Sigmoid colon (tissue), 7 donors: ENCODE measurements at places on chromosomes 12 and 14. TPM values are rescaled to one million over a fixed set of nuclear protein-coding genes. Genes with fewer than 3 reads are reported as not detected.

DNA sequence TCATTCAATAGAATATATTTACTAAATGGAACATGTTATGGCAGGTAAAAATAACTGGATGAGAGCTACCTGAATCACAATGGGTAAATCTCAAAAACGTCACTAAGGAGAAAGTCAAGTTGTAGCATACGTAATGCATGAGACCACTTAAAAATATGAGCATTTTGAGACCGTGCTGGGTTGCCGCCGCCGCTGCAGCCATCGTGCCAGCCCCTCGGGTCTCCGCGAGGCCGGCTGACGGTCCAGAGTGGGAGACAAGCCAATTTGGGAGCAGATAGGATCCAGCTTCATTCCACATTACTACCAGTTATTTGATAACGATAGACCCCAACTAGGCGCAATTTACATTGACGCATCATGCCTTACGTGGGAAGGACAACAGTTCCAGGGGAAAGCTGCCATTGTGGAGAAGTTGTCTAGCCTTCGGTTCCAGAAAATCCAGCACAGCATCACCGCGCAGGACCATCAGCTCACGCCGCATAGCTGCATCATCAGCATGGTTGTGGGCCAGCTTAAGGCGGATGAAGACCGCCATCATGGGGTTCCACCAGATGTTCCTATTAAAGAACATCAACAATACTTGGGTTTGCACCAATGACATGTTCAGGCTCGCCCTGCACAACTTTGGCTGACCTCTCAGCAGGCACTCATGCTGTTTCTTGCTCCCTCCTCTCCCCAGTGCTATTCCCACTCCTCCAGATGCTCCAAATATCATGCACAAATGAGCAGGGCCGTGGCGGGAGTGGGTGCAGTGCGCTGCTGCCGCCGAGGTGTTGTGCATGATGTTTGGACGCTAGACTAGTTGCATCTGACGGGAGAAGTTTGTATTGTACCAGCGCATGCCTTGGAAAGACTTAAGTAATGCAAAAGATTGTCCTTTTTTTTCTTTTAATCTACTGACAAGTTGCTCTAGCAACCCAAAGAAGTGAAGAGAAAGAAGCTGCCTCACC is 6.3 kb upstream of the BRMS1L start:
- no peak overlapping the region for H3K27ac ChIP-seq
- no peaks in the 10 kb centered on the region for H3K36me3 ChIP-seq
- DNase-seq, result no peak
- H3K4me1 ChIP-seq, result no peaks in the 10 kb centered on the region

DNA sequence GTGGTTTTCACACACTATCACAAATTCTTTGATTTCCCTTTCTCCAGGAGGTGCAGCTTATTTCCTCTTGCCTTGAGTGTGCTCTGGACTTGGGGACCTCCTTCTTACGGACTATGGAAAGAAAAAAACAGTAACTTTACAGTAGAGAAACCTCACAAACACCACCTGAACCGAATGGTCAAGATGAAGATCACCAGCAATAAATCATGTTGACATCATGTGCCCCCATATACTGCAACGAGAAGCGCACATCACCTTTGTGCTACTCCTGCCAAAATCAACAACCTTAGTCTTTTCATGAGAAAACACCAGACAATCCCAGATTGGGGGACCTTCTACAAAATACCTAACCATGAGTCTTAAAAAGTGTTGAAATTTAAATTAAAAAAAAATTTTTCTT is 13.3 kb upstream of the NYNRIN start:
- no peaks in the 10 kb centered on the region for H3K36me3 ChIP-seq
- no peak overlapping the region for H3K4me3 ChIP-seq
- H3K27me3 ChIP-seq, result no peaks in the 10 kb centered on the region
- H3K27ac ChIP-seq, result no peak overlapping the region

DNA sequence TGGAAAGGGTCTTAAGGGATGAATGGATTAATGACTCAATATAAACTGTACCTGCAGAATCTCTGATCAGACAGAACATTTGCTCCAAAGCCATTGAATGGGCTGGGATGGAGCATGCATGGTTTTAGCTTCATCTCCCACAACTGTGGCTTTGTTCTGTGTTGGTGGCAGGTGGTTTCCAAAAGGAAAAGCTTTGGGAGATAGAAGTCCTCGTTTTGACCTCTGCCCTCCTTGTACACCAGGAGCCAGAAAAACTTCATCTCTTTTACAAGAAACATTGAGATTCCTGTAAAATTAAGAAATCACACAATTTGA is 39.5 kb downstream of the GPR65 start:
- DNase-seq, result no peak
- H3K27me3 ChIP-seq, result no peaks in the 10 kb centered on the region
- H3K36me3 ChIP-seq, result no peaks in the 10 kb centered on the region
- no peaks in the 10 kb centered on the region for H3K4me1 ChIP-seq

DNA sequence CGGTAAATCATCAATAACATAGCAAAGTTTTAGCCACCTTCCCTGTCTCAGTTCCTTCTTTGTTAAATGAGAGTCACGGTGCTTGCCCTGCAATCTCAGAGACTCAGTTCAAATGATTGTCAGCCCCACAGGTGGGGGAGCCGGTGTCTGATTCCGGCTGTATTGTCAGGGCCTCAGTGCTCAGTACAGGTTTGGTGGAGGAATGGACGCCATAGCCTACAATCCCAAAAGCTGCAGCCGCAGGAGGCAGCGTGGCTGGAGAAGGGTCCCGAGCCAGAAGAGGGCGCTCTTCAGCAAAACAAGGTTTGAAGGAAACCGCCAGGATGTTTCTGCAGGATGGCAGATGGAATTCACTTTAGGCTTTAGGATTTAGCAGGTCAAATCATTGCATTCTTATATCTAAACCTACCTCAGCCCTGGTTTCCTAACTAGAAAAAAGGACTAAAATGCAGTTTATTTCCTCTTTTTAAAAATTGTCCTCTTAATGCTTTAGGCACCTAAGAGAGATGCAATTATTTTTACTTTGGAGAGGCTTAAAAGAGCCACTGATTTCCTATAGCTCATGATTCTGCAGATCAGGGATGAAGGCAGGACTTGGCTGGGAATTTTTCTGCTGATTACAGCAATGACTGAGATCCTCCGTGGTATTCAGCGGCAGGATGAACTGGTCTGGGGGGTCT is 29.2 kb downstream of the FOS start:
- H3K4me1 ChIP-seq, result no peaks in the 10 kb centered on the region
- DNase-seq, result peak; percentile 93
- H3K4me3 ChIP-seq, result no peak overlapping the region
- no peaks in the 10 kb centered on the region for H3K27me3 ChIP-seq
- H3K27ac ChIP-seq, result no peak overlapping the region

DNA sequence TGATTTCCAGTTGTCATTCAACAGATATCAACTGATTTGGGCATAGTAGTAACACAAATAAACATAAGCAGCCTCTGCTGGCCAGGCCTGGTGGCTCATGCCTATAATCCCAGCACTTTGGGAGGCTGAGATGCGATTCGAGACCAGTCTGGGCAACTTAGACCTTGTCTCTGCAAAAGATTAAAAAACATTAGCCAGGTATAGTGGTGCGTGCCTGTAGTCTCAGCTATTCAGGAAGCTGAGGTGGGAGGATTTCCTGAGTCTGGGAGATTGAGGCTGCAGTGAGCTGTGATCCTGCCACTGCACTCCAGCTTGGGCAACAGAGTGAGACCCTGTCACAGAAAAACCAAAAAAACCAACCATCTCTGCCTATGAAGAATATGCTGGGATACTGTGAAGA is 7.1 kb downstream of the METAP2 start:
- H3K4me3 ChIP-seq, result no peak overlapping the region
- H3K27me3 ChIP-seq, result no peaks in the 10 kb centered on the region
- peak overlapping the region; percentile 23 for H3K27ac ChIP-seq
- H3K4me1 ChIP-seq, result peaks cover 20% of the 10 kb centered on the region
- H3K36me3 ChIP-seq, result peaks cover 3% of the 10 kb centered on the region

DNA sequence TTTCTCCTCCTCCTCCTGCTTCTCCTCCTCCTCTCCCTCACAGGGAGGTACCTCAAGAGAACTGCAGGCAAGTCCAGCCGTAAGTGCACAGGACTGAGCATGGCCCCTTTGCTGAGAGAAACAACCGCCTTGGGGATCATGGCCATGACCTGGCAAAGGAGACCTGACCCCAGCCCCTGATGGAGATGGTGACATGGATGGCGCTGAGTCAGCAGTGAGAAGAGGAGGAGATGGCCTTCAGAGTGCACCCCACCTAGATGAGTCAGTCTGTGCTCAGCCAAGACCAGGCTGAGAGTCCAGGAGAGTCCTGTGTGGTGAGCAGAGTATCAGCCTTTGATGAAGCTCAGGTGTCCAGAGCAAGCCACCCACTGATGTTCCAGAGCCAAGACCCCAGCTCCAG is 36.4 kb downstream of the MEG3 start:
- peaks cover 15% of the 10 kb centered on the region for H3K27me3 ChIP-seq
- no peak overlapping the region for H3K27ac ChIP-seq
- DNase-seq, result peak; percentile 61

- no peaks in the 10 kb centered on the region for H3K27me3 ChIP-seq
- no peak for DNase-seq
- H3K4me1 ChIP-seq, result no peaks in the 10 kb centered on the region
- no peak overlapping the region for H3K27ac ChIP-seq
Observed at GRCh38 chr12:125454786-125455480, 389.7 kb downstream of the AACS start.

- no peaks in the 10 kb centered on the region for H3K27me3 ChIP-seq
- no peaks in the 10 kb centered on the region for H3K4me1 ChIP-seq
- no peaks in the 10 kb centered on the region for H3K36me3 ChIP-seq
- no peak overlapping the region for H3K27ac ChIP-seq
- no peak overlapping the region for H3K4me3 ChIP-seq
Observed at GRCh38 chr14:73267474-73267873, 30.2 kb downstream of the PAPLN start.

- no peaks in the 10 kb centered on the region for H3K27me3 ChIP-seq
- no peak overlapping the region for H3K27ac ChIP-seq
- no peaks in the 10 kb centered on the region for H3K36me3 ChIP-seq
- no peak for DNase-seq
- H3K4me1 ChIP-seq, result peaks cover 14% of the 10 kb centered on the region
- no peak overlapping the region for H3K4me3 ChIP-seq
Observed at GRCh38 chr12:16008421-16008824, 97.3 kb downstream of the DERA start.

- H3K27me3 ChIP-seq, result no peaks in the 10 kb centered on the region
- H3K4me3 ChIP-seq, result no peak overlapping the region
- no peak overlapping the region for H3K27ac ChIP-seq
Observed at GRCh38 chr14:81208489-81208888, 12.3 kb downstream of the GTF2A1 start.

DNA sequence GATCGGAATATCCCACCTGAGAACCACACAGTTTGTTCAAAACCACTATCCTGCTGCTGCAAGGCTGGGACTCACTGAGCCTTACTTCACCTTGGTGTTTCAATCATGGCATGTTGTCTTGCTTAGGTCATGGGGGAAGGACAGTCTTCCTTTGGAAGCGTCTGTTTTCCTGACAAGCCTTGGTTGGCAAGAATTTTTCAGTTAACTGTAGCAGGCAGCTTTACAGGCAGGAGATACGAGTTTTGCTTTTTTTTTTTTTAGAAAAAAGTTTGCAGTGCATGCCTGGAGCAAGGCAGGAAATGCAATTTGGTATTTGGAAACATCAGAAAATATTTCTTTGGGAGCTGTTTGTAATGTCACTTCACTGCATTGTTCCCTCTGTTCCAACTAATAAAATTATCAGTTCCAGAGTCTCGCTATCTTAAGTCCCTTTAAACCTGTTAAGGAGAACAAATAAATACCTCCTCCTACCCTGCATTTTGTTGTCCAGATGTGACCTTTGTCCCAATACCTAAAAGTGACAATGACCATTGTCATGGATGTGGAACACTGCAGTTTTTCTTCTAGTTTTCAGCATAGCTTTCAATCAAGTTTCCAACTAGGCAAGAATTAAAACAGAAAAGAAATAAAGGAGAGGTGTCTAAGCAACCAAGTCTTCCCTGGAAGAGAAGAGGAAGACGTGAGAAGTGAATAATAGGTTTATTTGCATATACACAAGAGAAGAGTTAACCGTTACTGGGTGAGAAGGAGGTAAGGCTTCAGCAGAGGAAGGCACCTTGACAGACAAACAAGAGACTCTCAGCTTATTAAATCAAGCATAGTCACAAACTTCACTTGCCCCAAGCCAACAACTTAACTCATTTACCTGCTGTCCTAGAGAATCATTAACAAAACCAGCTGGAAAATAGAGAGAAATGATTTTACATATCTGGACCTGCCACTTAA is 71.4 kb upstream of the ACTN1 start:
- H3K4me1 ChIP-seq, result no peaks in the 10 kb centered on the region
- DNase-seq, result no peak
- H3K4me3 ChIP-seq, result no peak overlapping the region
- peak overlapping the region; percentile 63 for H3K27ac ChIP-seq
- no peaks in the 10 kb centered on the region for H3K27me3 ChIP-seq
- H3K36me3 ChIP-seq, result peaks cover 4% of the 10 kb centered on the region

- no peaks in the 10 kb centered on the region for H3K36me3 ChIP-seq
- H3K27ac ChIP-seq, result no peak overlapping the region
- no peaks in the 10 kb centered on the region for H3K27me3 ChIP-seq
- no peak for DNase-seq
- no peak overlapping the region for H3K4me3 ChIP-seq
- no peaks in the 10 kb centered on the region for H3K4me1 ChIP-seq
Observed at GRCh38 chr14:30849354-30849753, 25.0 kb upstream of the COCH start.

- no peaks in the 10 kb centered on the region for H3K36me3 ChIP-seq
- H3K27me3 ChIP-seq, result no peaks in the 10 kb centered on the region
- H3K4me3 ChIP-seq, result no peak overlapping the region
- H3K27ac ChIP-seq, result no peak overlapping the region
Observed at GRCh38 chr14:90177539-90178189, 78.7 kb upstream of the PSMC1 start.

GRCh38 chr12:62916632-62917425 is 18.1 kb downstream of the PPM1H start:
- DNase-seq, result no peak
- H3K27ac ChIP-seq, result no peak overlapping the region

DNA sequence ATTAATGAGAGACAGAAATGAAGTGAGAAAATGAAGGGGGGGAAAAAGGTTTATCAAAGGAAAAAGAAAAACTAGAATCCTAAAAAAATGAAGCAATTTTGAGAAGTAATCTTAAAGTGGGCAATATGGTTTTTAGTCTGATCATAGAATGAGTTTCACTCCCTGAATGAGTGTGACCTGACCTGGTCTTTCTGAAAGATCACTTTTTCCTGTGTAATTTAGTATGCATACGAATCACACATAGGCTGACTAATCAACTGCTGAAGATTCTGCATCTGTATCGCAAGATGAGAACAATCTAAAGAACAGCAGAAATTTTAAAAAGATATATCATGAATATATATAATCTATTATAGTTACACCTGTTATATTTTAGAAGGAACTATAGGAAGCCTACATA is 11.3 kb downstream of the GNPTAB start:
- H3K4me3 ChIP-seq, result no peak overlapping the region
- H3K36me3 ChIP-seq, result no peaks in the 10 kb centered on the region
- H3K27me3 ChIP-seq, result no peaks in the 10 kb centered on the region
- DNase-seq, result no peak
- peaks cover 17% of the 10 kb centered on the region for H3K4me1 ChIP-seq

KRT79 gene
- not detected for total RNA-seq

CLEC1B gene
- total RNA-seq, result not detected

EFS gene
- 12.6 TPM for total RNA-seq

DLGAP5 gene
- total RNA-seq, result 0.71 TPM

MIP gene
- total RNA-seq, result not detected

DPF3 gene
- total RNA-seq, result 0.28 TPM

MEG3 gene
- 168 TPM for total RNA-seq

SERPINA1 gene
- 5.1 TPM for total RNA-seq
